Activated T-helper 1 cell treated with anti-CD3 and anti-CD28 coated beads, Interleukin-12 subunit alpha, Interleukin-12 subunit beta, Interleukin-2, Interleukin-4 antibody, amounts not matched to agents 30 ng/mL and 10 ng/mL and 1 ng/mL, durations not matched to agents 14 hours and 24 hours and 36 hours (primary cell): ENCODE measurements at places on chromosomes 1 and 21.

DNA sequence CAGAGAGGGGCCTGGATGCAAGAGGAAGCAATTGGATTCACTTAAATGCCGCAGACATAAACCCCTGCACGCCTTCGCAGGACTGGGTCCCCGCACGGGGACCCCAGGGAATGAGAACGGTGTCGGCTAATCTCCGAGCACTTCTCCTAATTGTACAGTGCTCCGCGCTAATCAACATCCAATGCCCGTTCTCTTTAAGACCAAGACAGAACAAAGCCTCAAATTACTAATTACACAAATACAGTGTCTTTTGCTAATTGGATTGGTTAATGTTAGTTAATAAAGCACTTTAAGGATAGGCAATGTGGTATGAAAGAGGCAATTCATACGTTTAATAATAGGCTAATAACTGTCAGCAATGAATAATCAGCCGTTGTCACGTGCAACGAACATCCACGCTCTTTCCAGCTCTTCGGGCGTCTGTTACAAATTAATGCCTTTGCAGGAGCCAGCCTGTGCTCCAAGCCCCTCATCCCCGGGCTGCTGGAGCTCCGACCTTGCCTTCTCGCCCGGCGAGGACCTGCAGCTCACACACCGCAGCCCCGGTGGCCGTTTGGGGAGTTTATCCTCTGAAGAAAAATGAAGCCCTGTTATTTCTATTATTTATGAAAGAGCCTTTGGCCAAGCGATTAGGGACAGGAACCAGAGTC is 157.8 kb downstream of the PRDM16 start:
- H3K36me3 ChIP-seq = no peaks in the 10 kb centered on the region
- DNase-seq = no peak
- H3K4me1 ChIP-seq = no peaks in the 10 kb centered on the region
- H3K27ac ChIP-seq = no peak overlapping the region
- no peak overlapping the region for H3K4me3 ChIP-seq

- peaks cover 3% of the 10 kb centered on the region for H3K36me3 ChIP-seq
- H3K27ac ChIP-seq = no peak overlapping the region
- peaks cover 9% of the 10 kb centered on the region for H3K4me1 ChIP-seq
- H3K27me3 ChIP-seq = no peaks in the 10 kb centered on the region
Measured at GRCh38 chr1:243730487-243731150, 119.4 kb downstream of the AKT3 start.

DNA sequence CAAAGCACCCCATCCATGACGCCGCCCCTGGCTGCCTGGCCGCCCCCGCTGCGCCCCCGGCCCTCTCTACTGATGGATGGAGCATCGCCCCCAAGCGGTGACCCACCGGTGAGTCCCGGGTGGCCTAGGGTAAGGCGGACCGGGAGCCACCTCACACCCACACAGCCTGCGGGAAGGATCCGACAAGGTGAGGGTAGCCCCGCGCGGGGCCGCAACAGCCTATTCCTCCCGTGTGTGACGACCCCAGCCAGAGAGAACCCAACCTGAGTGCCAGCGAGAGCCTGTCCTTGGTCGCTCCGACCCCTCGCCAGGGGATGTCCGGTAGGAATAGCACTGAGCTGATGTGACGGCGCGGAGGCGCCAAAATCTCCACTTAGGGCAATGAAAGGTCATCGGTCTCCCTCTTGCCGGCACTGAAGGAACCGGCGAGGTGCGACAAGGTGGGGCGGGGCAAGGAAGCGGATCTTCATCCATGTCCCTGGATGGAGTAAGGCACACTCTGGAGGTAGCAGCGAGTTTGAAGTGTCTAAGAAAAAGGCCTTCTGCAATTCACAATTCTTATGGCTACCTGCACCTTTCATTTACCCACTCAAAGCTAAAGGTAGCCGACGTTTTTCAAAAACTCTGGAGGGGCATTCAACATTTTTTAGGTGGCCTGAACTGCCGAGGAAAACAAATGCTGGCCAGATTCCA is 19.7 kb upstream of the CHIA start:
- peaks cover 28% of the 10 kb centered on the region for H3K27me3 ChIP-seq
- peaks cover 18% of the 10 kb centered on the region for H3K4me1 ChIP-seq
- peaks cover 4% of the 10 kb centered on the region for H3K36me3 ChIP-seq
- H3K4me3 ChIP-seq = no peak overlapping the region
- no peak for DNase-seq
- H3K27ac ChIP-seq = no peak overlapping the region

DNA sequence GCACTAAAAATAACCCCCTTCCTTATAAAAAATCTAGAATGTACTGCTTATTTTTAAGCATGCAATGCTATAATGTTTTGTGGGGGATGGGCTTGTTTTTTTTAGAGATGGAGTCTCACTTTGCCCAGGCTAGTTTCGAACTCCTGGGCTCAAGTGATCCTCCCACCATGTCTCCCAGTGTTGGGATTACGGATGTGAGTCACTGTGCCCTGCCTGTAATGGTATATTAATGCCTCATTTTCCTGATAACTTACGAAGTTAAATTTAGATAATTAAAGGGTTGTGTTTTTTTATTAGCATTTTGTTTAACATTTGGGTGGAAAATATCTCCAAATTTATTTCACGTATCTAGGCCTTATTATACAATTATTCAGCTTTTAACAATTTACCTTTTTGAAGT is 6.5 kb downstream of the RNF11 start:
- H3K36me3 ChIP-seq = peaks cover 13% of the 10 kb centered on the region
- DNase-seq = no peak
- H3K4me3 ChIP-seq = no peak overlapping the region

- DNase-seq = no peak
- H3K27ac ChIP-seq = no peak overlapping the region
Measured at GRCh38 chr1:31747304-31747703, 16.8 kb downstream of the ADGRB2 start.

- H3K4me1 ChIP-seq = no peaks in the 10 kb centered on the region
- H3K27ac ChIP-seq = no peak overlapping the region
- no peaks in the 10 kb centered on the region for H3K27me3 ChIP-seq
- no peak for DNase-seq
- H3K36me3 ChIP-seq = no peaks in the 10 kb centered on the region
Measured at GRCh38 chr1:210686841-210687240, 358.1 kb downstream of the HHAT start.

GRCh38 chr1:116433275-116434257 is 60.5 kb downstream of the ATP1A1 start:
- H3K4me3 ChIP-seq = no peak overlapping the region
- no peak overlapping the region for H3K27ac ChIP-seq
- no peaks in the 10 kb centered on the region for H3K4me1 ChIP-seq
- peaks cover 13% of the 10 kb centered on the region for H3K27me3 ChIP-seq

DNA sequence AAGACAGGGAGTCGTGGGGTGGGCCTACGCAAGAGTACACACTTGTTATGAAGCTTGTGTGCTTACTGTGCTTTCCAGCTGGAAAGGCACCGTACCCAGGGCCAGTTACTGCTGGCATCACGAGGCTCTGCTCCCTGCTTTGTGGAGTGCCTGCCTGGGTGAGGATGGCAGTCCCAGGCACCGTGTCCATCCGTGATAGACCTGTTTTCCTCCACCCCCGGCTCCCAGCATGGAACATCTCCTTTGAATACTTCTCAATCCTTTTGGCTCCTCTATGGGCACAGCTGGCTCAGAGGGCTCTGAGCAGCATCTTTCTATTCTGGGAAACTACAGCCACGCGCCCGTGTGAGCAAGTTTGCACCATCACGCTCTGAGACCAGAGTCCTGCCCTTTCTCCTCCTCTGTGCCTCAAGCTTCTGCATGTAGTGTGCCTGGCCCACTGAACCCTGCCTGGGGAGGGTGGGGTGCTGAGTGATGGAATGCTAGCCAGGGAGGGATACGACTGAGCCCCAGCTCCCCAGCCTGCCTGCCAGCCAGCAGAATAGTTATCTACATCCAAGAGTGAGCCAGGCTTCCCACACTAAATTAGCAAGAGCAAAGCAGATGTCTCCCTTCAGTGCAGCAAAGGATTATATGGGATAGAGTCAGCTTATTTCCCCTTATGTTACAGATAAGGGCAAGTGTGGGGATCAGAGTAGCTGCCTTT is 7.1 kb upstream of the TNR start:
- no peaks in the 10 kb centered on the region for H3K36me3 ChIP-seq
- no peaks in the 10 kb centered on the region for H3K4me1 ChIP-seq
- H3K27me3 ChIP-seq = peaks cover 4% of the 10 kb centered on the region
- DNase-seq = no peak
- no peak overlapping the region for H3K27ac ChIP-seq

DNA sequence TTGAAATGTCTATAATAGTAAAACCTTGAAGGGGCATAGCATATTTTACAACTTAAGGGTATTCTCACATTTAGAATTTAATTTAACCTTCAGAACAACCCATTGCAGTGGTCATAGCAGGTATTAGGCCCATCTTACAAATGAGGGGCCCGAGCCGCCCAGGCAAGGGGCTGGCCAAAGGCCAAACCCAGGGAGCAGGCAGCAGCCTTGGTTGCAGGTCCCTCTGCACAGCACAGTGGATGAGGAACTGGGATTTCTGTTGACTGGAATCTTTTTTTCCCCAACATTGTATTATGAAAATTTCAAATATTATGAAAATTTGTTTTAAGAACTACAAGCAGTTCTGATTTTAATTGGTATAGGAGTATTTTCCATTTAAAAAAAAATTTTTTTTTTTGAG is 33.2 kb downstream of the CCSAP start:
- no peak overlapping the region for H3K4me3 ChIP-seq
- no peaks in the 10 kb centered on the region for H3K4me1 ChIP-seq
- no peaks in the 10 kb centered on the region for H3K27me3 ChIP-seq
- H3K36me3 ChIP-seq = peaks cover 14% of the 10 kb centered on the region

DNA sequence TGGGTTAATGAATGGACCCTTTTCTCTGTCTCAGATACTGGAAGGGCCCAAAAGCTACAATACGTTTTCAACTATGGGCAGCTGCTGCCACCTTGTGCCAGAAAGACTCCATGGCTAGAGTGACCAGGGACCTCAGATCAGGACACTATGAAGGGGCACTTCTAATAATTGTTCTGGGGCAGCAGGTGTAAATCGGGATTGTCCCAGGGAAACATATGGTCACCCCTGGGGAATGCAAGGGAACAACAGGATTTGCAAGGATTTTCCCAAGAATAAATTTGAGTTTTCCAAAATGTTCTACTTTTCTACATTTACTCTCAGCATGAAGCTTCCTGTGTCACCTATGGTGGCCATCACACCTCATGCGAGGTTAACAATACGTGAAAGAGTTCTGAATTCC is 12.0 kb upstream of the FCAMR start:
- peak; percentile 36 for DNase-seq
- H3K4me3 ChIP-seq = no peak overlapping the region
- no peaks in the 10 kb centered on the region for H3K4me1 ChIP-seq
- peaks cover 34% of the 10 kb centered on the region for H3K27me3 ChIP-seq

GRCh38 chr21:24403221-24403620 is 1204.1 kb downstream of the MRPL39 start:
- H3K4me1 ChIP-seq = no peaks in the 10 kb centered on the region
- no peak overlapping the region for H3K27ac ChIP-seq
- H3K4me3 ChIP-seq = no peak overlapping the region
- H3K36me3 ChIP-seq = no peaks in the 10 kb centered on the region
- DNase-seq = no peak

DNA sequence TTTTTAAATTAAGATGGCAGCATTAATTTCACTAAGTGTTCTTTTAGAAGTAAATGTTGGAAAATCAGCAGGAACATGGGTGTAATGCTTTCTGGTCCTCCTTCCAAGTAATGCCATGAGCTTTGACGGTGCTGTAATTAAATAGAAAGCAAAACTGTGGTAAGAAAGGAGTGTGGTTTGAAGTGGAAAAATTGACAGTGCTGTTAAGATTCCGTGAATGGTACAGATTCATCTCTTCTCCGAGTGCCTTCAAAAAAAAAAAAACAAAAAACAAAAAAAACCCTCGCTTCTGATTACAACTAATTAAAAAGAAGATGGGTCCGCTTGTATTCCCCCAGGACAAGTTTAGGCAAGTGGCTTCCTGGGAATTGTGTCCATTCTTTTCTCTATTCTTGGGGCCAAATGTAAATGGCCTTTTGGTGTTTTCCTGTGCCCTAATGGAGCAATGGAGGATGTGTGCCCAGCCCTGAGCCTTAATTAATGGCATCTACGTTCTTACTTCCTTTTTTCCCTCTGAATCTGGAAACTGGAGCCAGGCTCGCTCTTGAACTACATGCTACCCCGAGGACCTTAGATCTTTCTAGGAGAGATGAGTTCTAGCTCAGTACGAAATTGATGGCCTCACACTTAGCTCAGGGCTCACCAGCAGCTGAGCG is 5.1 kb downstream of the LMO4 start:
- DNase-seq = peak; percentile 29
- peak overlapping the region; percentile 99 for H3K27ac ChIP-seq
- peaks cover 39% of the 10 kb centered on the region for H3K36me3 ChIP-seq
- H3K4me3 ChIP-seq = peak overlapping the region; percentile 89
- no peaks in the 10 kb centered on the region for H3K27me3 ChIP-seq

DNA sequence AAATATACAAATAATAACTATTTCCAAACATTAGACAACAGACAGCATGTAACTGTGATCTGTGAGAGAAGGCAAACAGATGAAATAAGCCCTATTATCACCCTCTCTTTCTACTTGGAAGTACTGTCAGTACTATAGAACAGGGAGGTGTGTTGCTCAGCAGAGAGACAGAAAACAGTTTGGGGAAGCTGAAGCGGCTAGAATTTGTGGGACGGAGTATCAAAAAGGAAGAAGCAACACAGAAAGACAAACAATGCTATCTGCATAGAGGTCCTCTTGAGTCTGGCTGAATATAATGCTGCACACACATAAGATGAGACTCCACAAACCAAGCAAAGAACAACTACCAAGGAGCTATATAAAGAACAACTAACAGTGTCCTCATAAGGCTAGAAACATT is 59.4 kb downstream of the ZZZ3 start:
- no peak overlapping the region for H3K27ac ChIP-seq
- H3K27me3 ChIP-seq = no peaks in the 10 kb centered on the region
- no peak for DNase-seq
- H3K4me1 ChIP-seq = peaks cover 5% of the 10 kb centered on the region

GRCh38 chr1:51284487-51284954 is 45.8 kb downstream of the TTC39A start:
- peak overlapping the region; percentile 10 for H3K27ac ChIP-seq
- H3K36me3 ChIP-seq = no peaks in the 10 kb centered on the region
- H3K4me3 ChIP-seq = no peak overlapping the region
- peaks cover 4% of the 10 kb centered on the region for H3K27me3 ChIP-seq

- no peak overlapping the region for H3K4me3 ChIP-seq
- H3K4me1 ChIP-seq = peaks cover 61% of the 10 kb centered on the region
- no peak overlapping the region for H3K27ac ChIP-seq
- DNase-seq = no peak
- peaks cover 15% of the 10 kb centered on the region for H3K36me3 ChIP-seq
- H3K27me3 ChIP-seq = no peaks in the 10 kb centered on the region
Measured at GRCh38 chr1:92567211-92567868, 80.6 kb upstream of the GFI1 start.

DNA sequence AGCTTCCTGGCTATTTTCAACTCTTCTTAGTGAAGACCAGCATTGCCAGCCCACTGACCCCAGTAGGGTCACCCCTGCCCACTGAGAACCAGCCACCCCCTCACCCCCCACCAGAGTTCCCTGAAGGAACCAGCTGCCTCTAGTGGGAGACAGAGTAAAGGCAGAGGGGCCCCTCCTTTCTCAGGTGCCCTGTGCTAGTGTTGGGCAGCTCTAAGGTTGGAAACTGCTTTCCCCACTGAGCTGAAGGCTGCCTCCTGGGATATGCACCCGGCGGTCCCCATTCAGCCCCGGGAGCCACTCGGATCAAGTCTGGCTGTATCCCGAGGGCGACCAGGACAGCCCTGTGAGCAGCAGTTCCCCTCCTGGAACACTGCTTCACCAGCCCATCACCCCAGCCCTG is 111.0 kb downstream of the PGBD5 start:
- H3K4me1 ChIP-seq = no peaks in the 10 kb centered on the region
- DNase-seq = no peak
- H3K4me3 ChIP-seq = no peak overlapping the region
- no peak overlapping the region for H3K27ac ChIP-seq
- H3K36me3 ChIP-seq = no peaks in the 10 kb centered on the region
- H3K27me3 ChIP-seq = peaks cover 14% of the 10 kb centered on the region
